ENCODE measurements at places on chromosomes 16 and 17. TPM values are rescaled to one million over a fixed set of nuclear protein-coding genes. Genes with fewer than 3 reads are reported as not detected.
A peak's percentile ranks its signal among the peaks of the same experiment; 100 is the strongest.

NME1 gene
- 236 TPM for total RNA-seq

GRCh38 chr16:75758215-75758614 is 31.9 kb upstream of the CPHXL start:
- H3K27me3 ChIP-seq = no peaks in the 10 kb centered on the region
- H3K4me3 ChIP-seq = no peak overlapping the region
- no peaks in the 10 kb centered on the region for H3K4me1 ChIP-seq
- H3K27ac ChIP-seq = no peak overlapping the region
- DNase-seq = peak; percentile 79
- no peaks in the 10 kb centered on the region for H3K36me3 ChIP-seq

SDK2 gene
- 11.2 TPM for total RNA-seq

KRT20 gene
- not detected for total RNA-seq

KRTAP9-4 gene
- total RNA-seq = not detected

GRCh38 chr17:965311-965989 is 14.1 kb downstream of the NXN start:
- H3K4me3 ChIP-seq = no peak overlapping the region
- peak; percentile 58 for DNase-seq
- peaks cover 17% of the 10 kb centered on the region for H3K4me1 ChIP-seq
- H3K36me3 ChIP-seq = no peaks in the 10 kb centered on the region

DNA sequence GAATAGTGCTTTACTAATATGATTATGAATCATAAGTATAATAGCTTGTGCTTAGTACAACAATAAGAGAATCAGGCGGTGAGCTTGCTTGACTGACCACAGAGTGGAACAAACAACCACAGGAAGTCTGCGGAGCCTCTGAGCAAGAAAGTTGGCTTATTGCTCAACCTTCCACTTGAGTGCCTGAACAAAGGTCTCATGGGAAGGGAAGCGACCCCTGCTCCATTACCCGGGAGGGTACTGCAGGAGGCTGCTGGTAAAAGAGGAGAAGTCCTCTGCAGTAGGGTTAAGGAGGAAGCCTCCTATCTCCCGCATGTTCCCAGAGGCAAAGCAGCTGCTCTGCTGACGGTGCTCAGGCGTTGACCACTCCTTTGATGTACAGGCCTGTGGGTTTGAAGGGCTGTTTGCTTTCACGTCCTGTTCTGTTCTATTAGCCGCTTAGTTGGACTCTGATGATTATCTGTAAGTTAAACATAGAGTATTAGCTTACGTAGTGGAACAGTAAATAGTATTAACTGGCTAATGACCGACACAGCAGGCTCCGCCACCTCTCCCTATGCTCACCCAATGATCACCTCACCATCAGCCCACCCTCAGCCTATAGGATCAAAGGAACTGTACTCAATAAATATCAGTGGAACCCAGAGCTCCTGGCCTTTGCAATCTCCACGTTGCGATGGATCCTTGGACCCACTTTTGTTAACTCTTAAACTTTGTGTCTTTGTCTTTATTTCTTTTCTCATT is 17.5 kb downstream of the ALOX15B start:
- DNase-seq = peak; percentile 81
- no peak overlapping the region for H3K4me3 ChIP-seq
- H3K27me3 ChIP-seq = peaks cover 42% of the 10 kb centered on the region
- H3K27ac ChIP-seq = no peak overlapping the region

DNA sequence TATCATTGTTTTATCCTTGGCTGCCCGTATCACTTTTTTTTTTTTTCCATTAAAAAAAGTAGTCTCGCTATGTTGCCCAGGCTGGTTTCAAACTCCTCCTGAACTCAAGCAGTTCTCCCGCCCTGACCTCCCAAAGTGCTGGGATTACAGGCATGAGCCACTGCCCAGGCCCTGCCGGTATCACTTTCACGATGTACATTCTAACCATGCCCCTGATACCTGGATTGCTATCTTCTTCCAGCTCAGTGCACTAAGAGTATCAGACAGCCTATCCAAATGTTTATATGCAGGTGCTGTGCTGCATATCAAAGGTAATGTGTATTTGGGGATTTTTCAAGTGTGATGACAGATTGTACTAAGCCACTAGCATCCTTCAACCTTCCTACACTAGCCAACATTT is 14.2 kb downstream of the MOSMO start:
- H3K27ac ChIP-seq = no peak overlapping the region
- H3K36me3 ChIP-seq = no peaks in the 10 kb centered on the region
- H3K4me3 ChIP-seq = no peak overlapping the region
- no peaks in the 10 kb centered on the region for H3K4me1 ChIP-seq

DNA sequence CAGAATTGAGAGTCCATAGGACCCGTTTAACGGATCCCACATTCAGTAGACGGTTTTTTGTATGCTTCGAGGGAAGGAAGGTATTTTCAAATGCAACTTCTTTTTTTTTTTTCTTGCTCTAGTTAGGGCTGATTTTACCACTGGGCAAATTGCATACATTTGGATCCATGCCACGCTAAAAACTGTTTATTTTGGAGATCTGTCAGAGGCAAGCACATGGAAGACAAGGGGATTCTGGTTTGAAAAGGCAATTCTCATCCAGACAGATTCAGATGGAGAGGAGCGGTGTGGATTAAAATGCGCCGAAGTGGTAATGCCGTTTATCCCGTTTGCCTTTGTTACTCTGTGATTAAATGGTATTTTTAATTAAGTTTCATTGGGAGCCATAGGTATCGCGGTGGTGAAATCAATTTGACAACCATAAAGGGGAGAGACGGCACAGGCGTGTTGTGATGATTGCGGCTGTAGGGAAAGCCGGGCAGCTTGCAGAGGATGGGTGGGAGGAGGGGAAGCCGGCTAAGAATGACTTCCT is 170.4 kb downstream of the IRX3 start:
- H3K4me3 ChIP-seq = no peak overlapping the region
- H3K4me1 ChIP-seq = peaks cover 4% of the 10 kb centered on the region
- H3K36me3 ChIP-seq = no peaks in the 10 kb centered on the region
- no peak for DNase-seq
- no peak overlapping the region for H3K27ac ChIP-seq

CCDC200 gene
- not detected for total RNA-seq

- H3K4me3 ChIP-seq = no peak overlapping the region
- no peaks in the 10 kb centered on the region for H3K36me3 ChIP-seq
- no peaks in the 10 kb centered on the region for H3K27me3 ChIP-seq
- no peaks in the 10 kb centered on the region for H3K4me1 ChIP-seq
- H3K27ac ChIP-seq = no peak overlapping the region
These were observed 33.5 kb downstream of the GRIN2C start for GRCh38 chr17:74825952-74826719.

LUC7L gene
- total RNA-seq = 74.1 TPM

Data from astrocyte (in vitro differentiated cells and primary cell).